HEK293T (cell line): ENCODE measurements at places on chromosomes 4 and X.

GRCh38 chr4:137267024-137267423, 265.3 kb downstream of the PCDH18 start:
- no peak for DNase-seq

DNA sequence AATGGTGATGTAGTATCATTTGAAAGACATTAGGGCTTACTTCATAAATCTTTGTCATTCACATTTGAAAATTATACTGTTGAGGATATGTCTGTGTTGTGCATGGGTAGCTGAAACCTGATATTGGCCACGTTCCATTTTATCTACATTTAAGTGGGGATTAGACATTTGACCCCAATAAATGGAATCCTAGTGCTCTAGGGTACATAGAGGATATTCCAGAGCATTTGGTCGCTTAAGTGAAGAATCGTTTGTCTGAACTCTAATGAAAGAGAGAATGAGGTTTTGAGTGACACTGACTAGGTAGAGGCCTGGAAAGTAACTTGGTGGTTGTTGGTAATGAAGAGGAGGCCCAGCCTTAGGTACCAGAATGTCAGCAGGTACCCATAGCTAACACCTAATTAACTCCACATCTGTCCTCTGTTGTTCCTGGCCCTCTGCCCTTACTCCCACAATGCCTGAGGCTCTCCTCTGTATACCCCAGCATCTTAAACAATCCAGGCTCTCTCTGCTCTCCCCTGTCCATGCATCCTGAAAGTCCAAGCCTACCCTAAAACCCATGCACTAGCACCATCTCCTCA, 299.5 kb upstream of the KLF3 start:
- DNase-seq: no peak

GRCh38 chr4:119683518-119683917, 54.9 kb upstream of the PDE5A start:
- no peak for DNase-seq

GRCh38 chrX:2513121-2513664, 12.4 kb upstream of the DHRSX start:
- no peak for DNase-seq

- DNase-seq: no peak
These were observed 7.0 kb downstream of the QRFPR start for GRCh38 chr4:121373841-121374240.

DNA sequence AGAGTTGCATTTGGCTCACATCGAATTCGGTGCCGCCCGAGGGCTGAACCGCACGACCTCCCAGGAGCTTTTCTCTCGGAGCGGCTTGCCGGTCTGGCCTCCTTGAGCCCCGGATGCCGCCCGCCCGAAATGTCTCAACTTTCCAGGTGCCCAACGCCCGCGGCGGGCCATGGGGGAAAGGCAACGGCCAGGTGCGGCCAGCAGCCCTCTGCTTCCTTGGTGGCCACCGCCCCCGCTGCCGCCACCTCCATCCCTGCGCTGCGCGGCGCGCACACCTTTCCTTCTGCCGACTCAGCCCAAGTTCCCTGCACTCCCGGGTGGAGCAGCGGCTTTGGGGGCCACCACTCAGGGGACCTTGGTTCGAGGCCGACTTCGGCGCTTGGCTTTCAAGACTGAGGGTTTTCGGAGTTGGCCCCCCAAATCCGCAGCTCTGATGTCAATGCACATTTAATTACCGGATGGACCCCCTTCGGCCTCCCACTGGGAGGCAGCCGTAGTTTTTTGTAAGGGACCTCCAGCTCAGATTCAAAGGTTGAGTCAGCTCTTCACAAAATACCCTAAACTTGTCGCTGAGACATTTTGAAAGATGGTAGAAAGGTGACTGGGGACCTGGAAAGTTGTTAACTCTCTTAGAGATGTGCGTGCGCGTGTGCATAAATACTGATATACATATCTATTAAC, 1.1 kb downstream of the AFF2 start:
- DNase-seq: peak; percentile 12

- DNase-seq: no peak
These were observed 1506.0 kb downstream of the PCDH7 start for GRCh38 chr4:32226204-32226603.

- no peak for DNase-seq
These were observed 29.2 kb downstream of the FHIP1A start for GRCh38 chr4:151438154-151438553.

DNA sequence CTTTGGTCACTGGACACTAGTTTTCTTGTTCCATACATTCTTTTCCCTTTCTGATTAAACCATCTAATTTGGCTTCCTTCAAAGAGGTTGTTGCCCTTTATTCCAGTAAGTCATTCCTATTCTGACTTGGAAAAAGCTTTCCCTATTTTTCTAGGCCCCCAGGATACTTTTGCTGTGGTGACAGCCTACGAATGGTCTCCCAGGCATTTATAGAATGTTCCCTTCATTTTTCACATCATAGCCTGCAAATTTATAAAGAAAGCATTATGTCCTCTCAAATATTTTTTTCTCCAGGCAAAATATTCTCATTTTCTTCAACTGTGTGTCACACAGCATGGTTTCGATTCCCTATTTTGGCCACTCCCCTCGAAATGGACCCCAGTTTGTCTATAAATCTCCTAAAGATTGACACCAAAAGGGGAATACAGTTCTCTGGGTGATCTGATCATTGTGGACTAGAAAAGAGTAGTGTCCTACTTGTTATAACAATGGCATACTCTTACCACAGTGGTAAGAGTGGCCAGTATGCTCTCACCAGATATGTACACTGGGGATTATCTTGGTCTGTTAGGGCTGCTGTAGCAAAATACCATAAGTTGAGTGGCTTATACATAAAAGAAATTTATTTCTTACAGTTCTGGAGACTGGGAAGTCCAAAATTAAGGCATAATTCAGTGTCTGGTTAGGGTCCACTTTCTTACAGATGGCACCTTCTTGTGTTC, 41.5 kb upstream of the BMP2K start:
- DNase-seq: no peak

- no peak for DNase-seq
These were observed 86.3 kb downstream of the PPP2R2C start for GRCh38 chr4:6386091-6386490.

DNA sequence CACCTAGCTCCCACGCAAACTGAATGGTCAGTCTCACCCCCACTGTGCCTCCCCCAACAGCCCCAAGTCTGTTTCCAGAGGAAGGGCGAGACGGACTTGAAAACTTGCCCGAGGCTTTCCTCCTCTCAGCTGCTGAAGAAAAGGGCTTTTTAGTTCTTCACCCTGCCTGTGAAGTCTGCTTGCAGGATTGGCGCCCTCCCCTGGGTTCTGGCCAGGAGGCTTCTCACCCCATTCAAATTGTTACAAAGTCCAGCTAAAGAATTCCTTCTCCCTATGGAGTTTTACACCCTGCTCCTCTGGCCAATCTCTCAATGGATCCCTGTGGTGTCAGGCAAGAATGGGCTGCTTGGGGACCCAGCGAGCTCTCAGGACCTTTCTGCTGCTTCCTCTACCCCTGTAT, 241.0 kb downstream of the AFF2 start:
- DNase-seq: no peak

GRCh38 chr4:141652161-141652778, 15.9 kb downstream of the IL15 start:
- DNase-seq: peak; percentile 11

GRCh38 chrX:139930916-139931645, 1.8 kb downstream of the ATP11C start:
- DNase-seq: peak; percentile 35

GRCh38 chr4:150212485-150212884, 134.2 kb downstream of the DCLK2 start:
- DNase-seq: no peak

DNA sequence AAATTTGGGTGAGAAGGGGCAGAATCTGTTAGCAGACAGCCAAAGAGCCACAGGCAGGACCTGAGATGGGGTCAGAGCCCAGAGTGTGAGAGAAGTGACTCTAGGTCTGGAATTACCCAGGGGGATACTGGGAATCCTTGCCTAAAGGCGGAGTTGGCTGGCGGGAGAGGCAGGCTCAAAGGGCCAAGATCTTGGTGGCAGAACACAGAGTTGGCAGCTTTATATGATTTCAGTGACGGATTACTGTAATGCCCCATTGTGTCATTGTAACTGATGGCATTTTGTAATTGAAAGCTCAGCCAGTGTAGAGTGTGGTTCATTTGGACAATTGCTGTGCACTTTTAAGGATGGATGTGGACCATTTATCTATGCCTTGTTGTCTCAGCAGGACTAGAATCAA, 77.3 kb downstream of the SMIM20 start:
- DNase-seq: no peak

- DNase-seq: no peak
These were observed 357.3 kb upstream of the NDST4 start for GRCh38 chr4:115470763-115471162.

GRCh38 chr4:179747218-179747910, 2305.1 kb upstream of the AGA start:
- DNase-seq: no peak

- peak; percentile 67 for DNase-seq
These were observed 24.3 kb downstream of the LINC00632 start for GRCh38 chrX:140733766-140734342.

GRCh38 chr4:127782275-127783025, at the start of gene HSPA4L:
Gene HSPA4L (plus strand): TSS chr4:127782322. CDS start chr4:127782551, 229 bp downstream.
- DNase-seq: peak; percentile 63

DNA sequence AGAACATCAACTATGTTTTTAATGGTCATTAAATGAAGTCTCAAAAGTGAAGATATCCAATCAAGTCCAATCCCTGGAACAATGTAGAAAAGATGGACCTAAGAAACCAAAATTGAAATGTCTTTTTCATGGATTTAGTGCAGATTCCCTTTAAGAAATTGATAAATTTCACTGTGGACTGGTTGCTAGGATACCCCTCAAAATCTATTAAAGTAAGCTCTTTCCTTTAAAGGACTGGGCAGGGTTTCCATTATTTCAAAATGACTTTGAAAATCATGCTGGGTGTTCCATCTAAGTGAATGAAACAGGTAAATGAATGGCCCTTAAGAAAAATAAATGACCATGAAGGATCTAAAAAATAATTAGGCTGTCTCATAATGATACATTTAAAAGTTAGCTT, 28.6 kb downstream of the PLRG1 start:
- DNase-seq: no peak

DNA sequence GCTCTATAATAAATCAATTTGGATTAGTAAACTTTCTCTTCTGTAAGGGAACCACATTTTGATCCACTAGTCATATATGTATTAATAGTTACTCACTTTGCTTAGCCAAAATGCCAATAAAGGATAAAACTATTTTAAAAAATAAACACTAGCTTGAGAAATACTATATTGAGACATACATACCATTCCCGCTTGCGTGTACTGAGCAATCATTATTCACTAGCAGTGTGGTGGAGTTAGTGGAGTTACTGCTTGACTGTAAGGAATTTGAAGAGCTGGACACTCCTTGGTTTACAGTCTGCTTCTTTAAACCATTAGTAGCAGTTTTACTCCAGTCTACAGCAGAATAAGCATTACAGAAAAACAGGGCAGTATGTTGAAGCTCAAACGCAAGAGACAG, 10.8 kb upstream of the PHKA2 start:
- DNase-seq: no peak

DNA sequence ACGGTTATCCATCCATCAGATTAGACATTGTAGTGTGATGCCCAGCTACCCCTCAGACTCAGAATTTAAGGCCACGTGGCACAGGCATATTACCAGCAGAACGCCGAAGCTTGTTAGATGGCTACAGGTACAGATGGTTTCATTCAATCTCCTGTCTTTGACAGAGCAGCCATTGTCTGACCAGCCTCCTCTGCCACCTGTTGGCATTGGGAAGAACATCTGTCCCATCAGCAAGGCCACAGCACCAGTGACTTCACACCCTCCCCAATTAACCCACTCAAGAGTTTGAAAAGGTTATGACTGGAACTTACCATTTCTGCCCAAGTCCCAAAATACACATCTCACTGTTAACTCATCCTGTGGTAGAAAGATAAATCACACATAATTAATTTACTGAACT, 22.0 kb upstream of the PHKA2 start:
- no peak for DNase-seq

DNA sequence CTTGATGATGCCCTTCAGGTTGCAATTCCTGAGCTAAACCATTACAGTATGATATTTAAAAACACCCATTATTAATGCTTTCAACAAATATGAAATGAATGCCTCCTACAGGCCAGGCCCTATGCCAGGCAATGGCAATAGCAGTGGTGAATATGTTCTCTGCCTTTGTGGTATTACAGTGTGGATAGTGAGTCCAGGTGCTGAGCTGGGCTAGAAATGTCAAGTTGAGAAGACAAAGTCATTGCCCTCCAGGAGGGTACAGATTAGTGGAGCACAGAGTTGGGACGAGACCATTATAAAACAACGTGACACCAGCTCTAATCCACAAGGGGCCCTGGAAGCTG, 81.9 kb downstream of the RBM47 start:
- DNase-seq: no peak

GRCh38 chr4:143282211-143282707, 54.4 kb upstream of the GAB1 start:
- no peak for DNase-seq
